ENCODE measurements at places on chromosomes 5 and 9. TPM values are rescaled to one million over a fixed set of nuclear protein-coding genes. Genes with fewer than 3 reads are reported as not detected.

ANKRD55 gene
- total RNA-seq: not detected

PTGDS gene
- total RNA-seq: not detected

EIF4E1B gene
- not detected for total RNA-seq

CLIC3 gene
- 4.0 TPM for total RNA-seq

CCL27 gene
- total RNA-seq: not detected

CDH12 gene
- not detected for total RNA-seq

CTSL gene
- total RNA-seq: 67.6 TPM

IL5 gene
- not detected for total RNA-seq

TERT gene
- not detected for total RNA-seq

TOR2A gene
- 4.8 TPM for total RNA-seq

PTGR1 gene
- 74.6 TPM for total RNA-seq

SLC36A3 gene
- total RNA-seq: not detected

FCN2 gene
- not detected for total RNA-seq

DNAI1 gene
- total RNA-seq: not detected

TAF11L10 gene
- not detected for total RNA-seq

MRPL50 gene
- total RNA-seq: 17.1 TPM

ZNF782 gene
- total RNA-seq: 4.7 TPM

NEUROG1 gene
- total RNA-seq: not detected

MED10 gene
- 9.6 TPM for total RNA-seq

SHISAL2B gene
- total RNA-seq: not detected

SOHLH1 gene
- not detected for total RNA-seq

OR1Q1 gene
- total RNA-seq: not detected

ARHGEF28 gene
- total RNA-seq: 68.7 TPM

TMEM174 gene
- total RNA-seq: not detected

DMGDH gene
- total RNA-seq: 2.7 TPM

FRRS1L gene
- not detected for total RNA-seq

ACTL7A gene
- not detected for total RNA-seq

MYMK gene
- not detected for total RNA-seq

FRMD3 gene
- 0.43 TPM for total RNA-seq

SPINK7 gene
- total RNA-seq: 4.3 TPM

SPOCK1 gene
- 2.6 TPM for total RNA-seq

PCDHGA10 gene
- total RNA-seq: 4.3 TPM

CBY3 gene
- not detected for total RNA-seq
